HuH-7 (cell line): ENCODE measurements at places on chromosomes 12 and 14.

DNA sequence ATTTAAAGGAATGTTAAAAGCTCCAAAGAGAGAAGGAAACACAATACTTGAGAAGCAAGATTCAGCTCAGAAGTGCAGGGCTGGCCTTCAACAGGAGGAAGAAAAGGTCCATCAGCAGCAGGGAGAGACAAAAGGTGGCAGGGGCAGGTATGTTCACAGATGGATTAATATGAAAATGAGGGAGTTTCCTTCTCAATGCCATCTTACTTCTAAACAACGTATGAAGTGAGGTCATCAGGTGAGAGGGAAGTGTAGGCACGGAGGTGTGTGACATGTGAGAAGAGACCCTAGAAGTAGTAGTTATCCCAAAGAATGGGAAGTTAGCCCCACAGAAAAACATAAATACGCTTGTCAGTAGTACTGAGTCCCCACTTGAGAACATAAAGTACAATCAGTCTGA lies 122.5 kb downstream of the CCER1 start:
- DNase-seq, result no peak

DNA sequence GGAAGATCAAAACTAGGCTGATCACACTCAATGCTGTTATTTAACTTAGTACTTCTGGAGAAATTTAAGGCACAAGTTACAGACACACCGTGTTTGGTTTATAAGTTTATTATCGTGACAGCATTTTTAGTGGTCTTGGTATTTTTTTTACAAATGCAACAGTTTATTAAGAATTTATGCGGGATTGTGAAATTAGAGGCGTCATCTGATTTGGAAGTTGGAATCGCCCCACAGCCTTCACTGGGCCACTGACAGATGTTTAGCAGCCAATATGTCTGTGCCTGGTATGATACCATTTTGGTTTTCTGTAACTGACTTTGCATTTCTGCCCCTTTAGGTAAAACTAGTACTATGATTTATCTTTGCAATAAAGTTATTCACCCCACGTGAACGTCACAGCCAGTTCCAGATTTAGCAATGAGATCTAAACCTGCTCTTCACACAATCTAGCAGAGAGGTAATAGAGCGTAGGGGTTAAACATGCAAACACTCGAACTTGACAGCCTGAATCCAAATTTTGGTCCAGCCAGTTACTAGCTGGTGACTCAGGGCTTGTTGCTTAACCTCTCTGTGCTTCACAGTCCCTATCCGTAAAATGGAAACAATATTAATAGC lies 73.2 kb upstream of the SSTR1 start:
- no peak for DNase-seq

DNA sequence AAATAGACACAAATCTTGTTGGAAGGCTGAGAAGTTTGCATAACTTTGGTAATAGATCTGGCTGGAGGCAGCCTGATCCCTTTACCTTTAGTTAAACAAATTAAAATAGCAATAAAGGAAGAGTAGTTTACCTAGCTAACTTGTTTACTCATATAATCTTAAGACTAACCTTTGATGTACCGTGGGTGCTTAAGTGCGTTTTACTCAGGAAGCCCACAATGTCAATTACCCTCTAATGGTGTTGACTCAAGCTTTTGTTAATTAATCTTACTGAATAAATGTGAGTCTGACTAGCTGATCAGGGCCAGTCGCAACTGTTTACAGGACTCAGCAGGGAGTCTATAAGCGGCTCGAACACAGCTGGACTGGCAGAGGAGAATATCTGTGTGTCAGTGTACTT lies 51.5 kb downstream of the FAR2 start:
- DNase-seq, result no peak

DNA sequence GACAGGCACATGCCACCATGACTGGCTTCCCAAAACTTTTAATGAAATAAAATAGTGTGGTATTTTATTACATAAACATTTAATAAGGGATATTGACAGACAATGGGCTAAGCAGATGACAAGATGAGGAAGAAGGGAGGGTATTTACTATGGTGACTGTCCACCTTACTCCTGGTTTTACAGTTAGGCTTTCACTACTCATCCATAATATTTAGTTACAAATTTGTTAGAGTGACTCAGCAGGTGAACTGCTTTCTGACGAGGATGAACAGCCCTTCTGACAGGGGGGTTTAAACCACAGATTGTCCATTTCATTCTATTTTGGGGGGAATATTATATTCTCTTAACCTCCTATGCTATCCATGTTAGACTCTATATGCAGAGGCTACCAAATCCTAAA lies 3.6 kb upstream of the PALS1 start:
- no peak for DNase-seq

DNA sequence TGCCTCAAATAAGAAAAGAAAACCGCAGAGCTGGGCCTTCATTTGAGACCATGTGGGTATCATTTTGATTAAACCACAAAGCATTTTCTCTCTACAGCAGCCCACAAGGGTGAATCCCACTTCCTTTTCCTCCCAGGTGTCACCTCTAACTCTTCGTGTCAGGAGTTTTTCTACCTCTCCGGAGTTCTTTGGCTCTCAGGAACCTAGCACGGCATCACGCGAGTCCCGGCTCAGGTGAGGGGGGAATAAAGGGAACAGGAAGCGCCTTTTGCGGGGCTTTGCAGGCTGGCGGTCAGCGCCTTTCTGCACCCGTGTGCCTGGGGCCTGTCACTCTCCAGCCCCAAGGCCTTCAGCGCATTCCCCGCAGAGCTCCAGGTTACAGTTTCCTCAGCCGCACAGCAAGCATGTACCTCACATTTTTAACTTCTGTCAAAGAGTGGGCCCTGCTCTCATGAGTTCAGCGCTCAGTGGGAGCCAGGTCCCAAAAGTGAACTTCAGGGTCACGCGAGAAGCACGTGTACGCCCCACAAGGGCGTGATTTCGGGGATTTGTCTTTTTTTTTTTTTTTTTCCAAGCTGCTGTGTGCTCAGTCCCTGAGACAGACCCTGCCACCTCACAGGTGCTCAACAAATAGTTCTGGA lies 740 bp upstream of the PRPF40B start:
- no peak for DNase-seq

DNA sequence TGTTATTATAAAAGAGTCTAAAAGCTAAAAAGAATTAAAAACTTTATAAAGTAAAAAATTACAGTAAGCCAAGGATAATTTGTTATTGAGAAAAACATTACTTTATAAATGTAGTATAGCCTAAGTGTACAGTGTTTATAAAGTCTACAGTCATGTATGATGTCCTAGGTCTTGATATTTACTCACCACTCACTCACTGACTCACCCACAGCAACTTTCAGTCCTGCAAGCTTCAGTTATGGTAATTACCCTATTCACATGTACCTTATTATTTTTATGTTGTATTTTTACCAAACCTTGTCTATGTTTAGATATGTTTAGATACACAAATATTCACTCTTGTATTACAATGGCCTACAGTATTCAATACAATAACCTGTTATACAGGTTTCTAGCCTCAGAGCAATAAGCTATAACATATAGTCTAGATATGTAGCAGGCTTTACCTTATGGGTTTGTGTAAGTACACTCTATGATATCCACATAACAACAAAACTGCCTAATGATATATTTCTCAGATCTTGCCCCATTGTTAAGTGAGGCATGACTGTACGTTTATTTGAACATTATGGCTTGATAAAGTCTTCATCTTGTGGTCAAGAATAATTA lies 113.7 kb upstream of the KITLG start:
- DNase-seq, result no peak

- no peak for DNase-seq
These were observed 92.6 kb downstream of the EMP1 start for GRCh38 chr12:13288937-13289652.

DNA sequence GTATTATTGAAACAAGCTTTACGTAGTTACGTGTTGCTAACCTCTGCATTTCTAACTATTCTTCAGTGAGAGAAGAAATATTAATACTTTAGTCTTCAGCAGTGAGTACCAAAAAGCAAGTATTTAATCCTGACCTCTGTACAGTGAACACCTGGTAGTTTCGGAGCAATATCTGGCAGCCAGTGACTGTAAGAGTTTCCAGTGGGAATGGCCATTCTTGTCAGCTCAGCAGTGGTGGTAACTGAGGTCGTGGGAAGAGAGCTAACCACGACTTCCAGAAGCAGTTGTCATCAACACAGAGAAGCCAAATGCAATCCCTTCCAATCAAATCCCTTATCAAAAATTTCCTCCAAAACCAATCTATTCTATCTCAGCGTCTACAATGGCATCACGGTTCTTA lies 1500.2 kb upstream of the FLRT2 start:
- DNase-seq, result no peak

- DNase-seq, result peak; percentile 83
These were observed 135.6 kb upstream of the HIF1A start for GRCh38 chr14:61559641-61560201.

- no peak for DNase-seq
These were observed 40.4 kb upstream of the DIO3 start for GRCh38 chr14:101520621-101521472.

DNA sequence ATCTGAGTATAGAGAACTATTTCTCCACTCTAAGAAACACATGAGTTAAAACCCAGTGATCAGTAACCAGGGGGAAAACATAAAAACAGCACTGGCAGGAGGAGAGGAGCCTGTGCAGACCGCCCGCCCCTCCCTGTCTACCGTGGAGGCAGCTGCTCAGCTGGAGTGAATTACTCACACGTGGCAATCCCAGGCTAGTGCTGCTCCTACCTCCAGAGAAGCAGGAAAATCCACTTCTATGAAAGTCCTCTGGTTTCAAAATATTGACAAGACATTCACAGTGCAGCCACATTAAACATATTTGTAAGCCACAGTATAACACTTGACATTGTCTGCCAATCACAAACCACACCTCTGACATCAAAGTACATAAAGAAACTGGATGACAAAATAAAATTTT lies 16.7 kb downstream of the TMEM132D start:
- no peak for DNase-seq

DNA sequence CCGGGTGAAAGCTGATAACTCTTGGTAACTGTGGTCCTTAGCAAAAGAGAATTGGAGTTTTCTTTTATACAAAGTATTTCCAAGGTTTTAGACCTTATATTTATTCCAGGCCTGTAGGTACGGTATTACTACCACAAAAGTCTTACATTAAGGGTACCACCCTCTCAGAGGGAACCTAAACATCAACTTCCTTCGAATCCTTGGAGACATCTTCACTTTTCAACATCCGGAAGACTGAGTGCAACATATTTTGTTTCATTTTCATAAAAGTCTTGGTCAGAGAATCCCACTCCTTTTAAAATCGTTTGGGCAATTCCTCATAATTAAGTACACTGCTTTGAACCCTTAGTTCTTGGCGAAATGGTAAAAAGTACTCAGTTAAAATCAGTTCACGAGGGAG lies 1.2 kb downstream of the CNOT2 start:
- no peak for DNase-seq

DNA sequence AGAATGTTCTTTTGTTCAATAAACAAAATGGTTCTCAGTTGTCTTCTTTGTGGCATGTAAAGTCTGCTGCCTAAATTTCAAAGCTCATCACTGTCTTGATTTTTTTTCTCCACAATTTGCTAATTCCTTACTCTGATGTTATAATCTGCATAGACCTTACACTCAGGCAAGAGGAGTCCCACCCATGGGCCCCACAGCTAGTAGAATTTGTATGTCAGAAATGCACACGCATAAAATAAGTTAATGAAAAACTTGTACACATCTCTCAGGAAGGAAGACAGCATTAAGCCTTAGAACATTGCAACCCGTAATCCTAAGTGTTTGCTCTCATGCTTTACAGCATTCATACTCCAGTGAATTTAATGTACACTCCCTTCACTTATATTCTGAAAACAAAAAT lies 280.8 kb downstream of the ATXN7L3B start:
- no peak for DNase-seq

- DNase-seq, result no peak
These were observed 22.8 kb upstream of the RASSF3 start for GRCh38 chr12:64587447-64587846.

DNA sequence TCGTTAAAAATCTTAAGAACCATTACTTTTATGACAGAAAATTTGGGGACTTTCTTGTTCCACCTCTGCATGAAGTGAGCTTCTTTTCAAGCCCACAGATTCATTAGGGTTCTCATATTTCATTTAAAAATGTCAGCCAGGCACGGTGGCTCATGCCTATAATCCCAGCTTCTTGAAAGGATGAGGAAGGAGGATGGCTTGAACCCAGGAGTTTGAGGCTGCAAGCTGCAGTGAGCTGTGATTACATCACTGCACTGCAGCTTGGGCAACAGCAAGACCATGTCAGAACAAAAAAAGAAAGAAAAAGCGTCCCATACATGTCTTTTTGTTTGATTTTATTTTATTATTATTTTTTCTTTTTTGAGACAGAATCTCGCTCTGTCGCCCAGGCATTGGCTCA lies 43.4 kb upstream of the ATF1 start:
- DNase-seq, result no peak

GRCh38 chr12:104863296-104863948 lies 94.7 kb downstream of the SLC41A2 start:
- no peak for DNase-seq

GRCh38 chr12:92551853-92552397 lies 150.9 kb upstream of the PLEKHG7 start:
- DNase-seq, result no peak

DNA sequence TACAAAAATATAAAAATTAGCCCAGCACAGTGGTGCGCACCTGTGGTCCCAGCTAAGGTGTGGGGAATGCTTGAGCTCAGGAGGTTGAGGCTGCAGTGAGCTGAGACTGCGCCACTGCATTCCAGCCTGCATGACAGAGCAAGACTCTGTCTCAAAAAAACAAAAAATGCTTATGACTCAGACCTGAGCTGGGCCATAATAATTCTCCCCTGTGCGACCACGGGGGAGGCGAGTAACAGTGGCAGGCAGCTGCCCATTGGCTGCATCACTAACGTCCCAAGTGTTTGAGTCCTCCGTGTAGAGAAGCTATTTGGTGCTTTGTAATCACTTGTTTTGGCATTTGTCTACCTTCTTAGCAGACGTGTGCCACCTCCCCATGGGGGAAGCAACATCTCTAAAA lies 24.9 kb downstream of the PSMC1 start:
- DNase-seq, result no peak

GRCh38 chr12:53381731-53382630 lies 2.0 kb downstream of the SP1 start:
- DNase-seq, result peak; percentile 37

DNA sequence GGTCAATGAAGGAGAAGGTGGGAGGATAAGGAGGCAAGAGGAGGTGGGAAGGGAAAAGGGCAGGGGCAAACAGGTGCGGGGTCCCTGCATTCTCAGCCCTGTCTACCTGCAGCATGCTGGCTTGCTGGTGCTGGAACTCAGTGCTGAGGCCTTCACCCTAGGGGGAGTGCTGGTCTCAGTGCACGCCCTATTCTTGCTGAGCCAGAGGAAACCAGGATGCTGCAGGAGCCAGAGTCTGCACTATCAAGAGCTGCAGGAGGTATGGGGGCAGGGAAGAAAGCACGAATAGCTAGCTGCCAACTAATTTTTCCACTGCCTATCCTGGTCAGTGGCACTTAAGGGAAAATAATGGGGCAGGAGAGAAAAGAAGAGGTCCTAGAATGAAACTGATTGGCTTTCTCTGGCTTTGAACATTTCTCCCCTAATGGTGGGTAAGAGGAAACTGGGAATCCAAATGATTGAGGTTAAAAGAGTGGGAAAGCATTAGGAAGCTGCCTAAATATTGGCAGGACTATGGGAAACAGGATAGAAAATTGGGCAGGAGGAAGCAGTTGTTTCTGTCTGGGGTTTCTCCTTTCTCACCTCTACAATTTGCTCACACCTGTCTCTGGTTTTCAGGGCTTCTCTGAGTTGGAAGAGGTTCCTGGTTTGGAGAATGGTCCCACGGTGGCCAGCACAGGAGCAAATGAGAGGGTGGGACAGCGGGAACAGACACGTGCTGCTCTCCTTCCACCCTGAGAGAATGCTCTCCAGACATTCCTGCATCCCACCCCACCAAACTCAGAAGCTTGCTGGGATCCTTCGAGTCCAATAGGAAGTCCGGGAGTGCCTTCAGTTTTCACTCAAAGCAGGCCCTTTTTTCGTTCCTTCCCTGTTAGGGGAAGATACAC lies 1.9 kb downstream of the TMEM253 start:
- no peak for DNase-seq
